Ovary (tissue), 10 donors: ENCODE measurements at places on chromosomes 2 and 18.

- DNase-seq: peak; percentile 33
Observed at GRCh38 chr2:59529726-59530125, 1023.7 kb downstream of the BCL11A start.

DNA sequence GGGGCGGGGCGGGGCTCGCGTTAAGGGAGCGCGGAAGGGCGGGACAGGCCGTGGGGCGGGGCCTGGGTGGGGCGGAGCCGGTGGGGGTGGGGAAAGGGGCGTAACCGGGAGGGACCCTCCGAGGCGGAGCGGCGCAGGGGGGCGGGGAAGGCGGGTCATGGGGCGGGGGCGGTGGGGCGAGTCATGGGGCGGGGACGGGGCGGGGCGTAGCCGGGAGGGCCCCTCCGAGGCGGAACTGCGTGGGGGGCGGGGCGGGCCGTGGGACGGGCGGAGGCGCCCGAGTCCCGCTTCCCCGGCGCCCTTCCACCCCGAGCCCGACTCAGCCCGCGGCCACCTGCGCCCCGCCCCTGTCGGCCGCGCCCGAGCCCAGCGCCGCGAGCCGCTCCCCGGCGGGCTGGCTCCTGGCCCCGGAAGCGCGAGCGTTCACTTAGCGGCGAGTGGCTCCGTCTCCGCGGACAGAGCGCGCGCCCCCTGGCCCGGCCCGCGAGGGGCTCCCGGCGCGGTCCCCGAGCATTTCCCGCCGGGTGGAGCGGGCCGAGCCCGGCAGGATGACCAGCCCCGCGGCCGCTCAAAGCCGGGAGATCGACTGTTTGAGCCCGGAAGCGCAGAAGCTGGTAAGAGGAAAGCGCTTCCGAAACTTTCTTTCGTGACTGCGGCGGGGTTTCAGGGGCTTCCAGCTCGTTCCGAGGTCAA is 64.7 kb downstream of the LRRFIP1 start:
- DNase-seq: peak; percentile 98

- DNase-seq: no peak
Observed at GRCh38 chr2:179250095-179250494, 14.5 kb downstream of the SESTD1 start.

DNA sequence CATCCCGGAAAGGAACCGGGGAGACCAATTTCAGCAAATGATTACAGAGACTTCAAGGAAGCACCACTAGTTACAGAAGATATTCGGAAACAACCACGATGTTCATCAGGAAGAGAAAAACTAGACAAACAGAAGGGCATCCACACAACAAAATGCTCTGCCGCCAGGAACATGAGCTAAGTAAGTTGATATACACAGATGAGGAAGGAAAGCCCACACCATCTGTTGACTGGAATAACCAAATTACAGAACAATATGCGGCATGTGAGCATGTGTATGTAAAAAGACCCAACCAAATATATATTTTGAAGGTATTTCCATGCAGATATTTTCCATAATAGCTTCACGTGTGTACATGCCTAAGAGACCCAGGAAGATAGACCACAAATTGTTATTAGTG is 47.0 kb downstream of the ACKR3 start:
- no peak for DNase-seq

DNA sequence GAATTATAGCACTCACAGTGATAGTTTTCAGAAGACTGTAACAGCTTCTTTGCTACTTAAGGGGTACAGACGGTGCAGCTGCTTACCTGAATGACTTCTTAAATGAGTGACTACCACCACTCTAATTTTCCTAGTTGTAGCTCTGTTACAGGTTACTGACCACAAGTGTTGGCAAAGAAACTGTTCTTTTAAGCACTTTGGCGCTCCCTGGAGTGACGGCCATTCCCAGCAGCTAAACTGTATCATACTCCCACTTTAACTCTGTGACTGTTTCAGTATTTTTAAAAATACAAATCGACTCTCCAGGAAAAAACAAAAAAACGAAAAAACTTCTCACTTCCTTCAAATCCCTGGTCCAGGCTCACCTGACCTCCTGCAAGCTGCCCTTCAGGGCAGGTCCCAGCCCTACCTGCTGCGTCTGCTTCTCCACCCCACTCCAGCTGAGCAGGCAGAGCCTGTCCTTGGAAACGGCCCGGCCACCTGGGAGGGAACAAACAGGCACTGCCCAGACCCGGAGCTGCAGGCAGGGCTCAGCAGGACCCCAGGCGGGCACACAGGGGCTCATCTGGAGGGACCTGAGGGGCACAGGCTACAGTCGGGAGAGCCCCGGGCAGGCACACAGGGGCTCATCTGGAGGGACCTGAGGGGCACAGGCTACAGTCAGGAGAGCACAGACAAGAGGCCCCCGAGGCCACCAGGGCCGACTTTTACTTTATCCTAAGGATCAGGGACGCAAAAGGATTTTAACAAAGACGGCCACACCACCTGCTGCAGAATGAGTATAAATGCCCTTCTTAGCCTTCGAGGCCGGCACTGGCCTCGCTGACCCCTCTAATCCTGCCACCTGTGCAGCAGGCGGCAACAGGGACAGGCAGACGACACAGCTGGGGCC is 24.5 kb downstream of the SLC66A2 start:
- peak; percentile 12 for DNase-seq
